ENCODE measurements at places on chromosomes 12 and 14.

DNA sequence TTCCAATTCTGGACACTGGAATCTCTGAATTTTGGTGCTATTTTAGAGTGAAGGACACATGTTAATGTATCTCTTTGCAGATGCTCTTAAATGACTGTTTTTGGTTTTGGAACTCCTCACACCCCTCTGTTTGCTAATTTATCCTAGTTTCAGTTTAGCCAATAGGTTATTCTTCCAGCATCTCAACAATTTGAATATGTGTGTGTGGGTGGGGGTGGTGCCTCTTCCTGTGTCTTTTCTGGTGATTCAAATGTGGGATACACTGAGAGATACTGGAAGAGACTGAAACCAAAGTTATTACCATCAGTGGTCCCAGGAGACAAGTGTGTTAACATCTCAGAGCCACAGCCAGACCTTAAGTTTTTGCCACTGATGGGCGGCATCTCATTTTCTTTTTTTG, 1317.4 kb upstream of the TMEM132C start:
- no peak for DNase-seq

DNA sequence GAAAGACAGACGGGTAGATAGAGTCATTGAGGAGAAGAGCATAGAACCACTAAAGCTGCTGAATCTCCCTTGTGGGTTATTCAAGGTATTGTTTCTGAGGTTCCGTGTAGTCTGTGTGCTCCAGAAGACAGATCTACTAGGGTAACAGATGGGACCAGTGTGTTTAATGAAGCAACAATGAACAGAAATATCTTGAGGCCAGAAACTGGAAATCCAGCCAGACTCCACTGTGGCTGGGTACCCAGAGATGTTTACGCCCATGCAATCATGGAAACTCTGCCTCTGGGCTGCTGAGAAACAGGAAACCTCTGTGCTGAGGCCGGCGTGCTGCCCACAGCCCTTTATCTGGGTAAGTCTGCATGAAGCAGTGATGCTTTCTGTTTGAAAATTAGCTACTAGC, 8.3 kb downstream of the PROX2 start:
- DNase-seq: peak; percentile 9

DNA sequence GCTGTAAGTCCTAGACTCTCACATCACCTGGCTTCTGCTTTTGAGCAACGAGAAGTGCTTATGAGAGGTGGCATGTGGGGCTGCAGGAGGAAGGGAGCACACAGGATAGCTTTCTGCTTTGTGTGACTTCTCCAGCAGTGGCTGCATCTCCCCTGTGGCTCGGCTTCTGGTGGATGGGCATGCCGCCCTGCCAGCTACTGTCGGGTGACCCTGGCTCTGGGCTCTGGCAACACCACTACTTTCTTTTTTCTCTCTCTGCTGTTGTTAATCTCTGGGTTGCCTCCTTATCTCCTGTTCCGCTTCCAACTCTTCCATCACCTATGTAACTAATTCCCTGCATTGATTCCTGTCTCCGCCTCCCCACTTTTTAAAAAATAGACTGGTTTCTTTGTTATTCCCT, 209.1 kb upstream of the DAAM1 start:
- no peak for DNase-seq

- DNase-seq: no peak
These were observed 9.2 kb upstream of the LYZ start for GRCh38 chr12:69338936-69339335.

- DNase-seq: no peak
These were observed 95.2 kb upstream of the PCED1B start for GRCh38 chr12:46983959-46984841.

GRCh38 chr12:26026713-26027112, 68.2 kb downstream of the RASSF8 start:
- no peak for DNase-seq

GRCh38 chr12:123056053-123056452, 75.6 kb downstream of the ARL6IP4 start:
- no peak for DNase-seq

GRCh38 chr14:102221026-102221425, 81.3 kb downstream of the WDR20 start:
- no peak for DNase-seq

- DNase-seq: no peak
These were observed 125.9 kb downstream of the CALM1 start for GRCh38 chr14:90522571-90523191.

DNA sequence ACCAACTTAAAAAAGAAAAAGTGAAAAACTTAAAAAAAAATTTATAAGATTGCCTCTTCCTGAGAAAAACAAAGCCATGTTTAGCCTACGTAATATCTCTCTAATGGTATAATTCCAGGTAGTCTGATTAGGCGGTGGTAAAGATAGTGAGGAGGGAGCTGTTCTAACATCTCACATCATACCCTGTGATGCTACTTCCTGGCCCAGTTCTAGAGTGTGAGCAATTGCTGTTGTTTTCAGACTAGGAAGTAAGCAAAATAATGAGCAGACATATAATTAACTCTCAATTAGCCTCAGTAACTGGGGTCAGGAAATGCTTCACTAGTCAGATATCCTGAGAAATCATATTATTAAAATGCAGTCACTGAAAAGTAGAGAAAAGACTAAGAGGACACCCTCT, 113.9 kb downstream of the PHLDA1 start:
- no peak for DNase-seq

DNA sequence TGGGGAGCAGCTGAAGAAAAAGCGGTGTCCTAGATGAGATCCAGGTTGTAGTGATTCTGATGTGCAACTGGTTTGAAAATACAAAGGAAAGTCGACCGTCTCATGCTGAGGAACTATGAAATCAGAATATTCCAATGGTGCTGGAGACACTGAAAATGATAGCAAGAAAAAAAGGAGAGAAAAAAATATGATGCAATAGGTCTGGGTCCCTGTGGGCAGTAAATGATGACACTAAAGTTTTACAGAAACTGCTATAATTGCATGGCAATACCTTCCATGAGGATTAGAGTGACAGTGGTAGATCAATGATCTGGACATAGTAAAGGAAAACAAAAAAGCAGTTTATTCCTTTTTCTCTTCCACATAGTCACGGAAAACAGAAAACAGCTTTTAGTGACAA, 2.3 kb downstream of the PYM1 start:
- no peak for DNase-seq

- no peak for DNase-seq
These were observed 864.6 kb downstream of the TMEM121 start for GRCh38 chr14:106390947-106391346.

DNA sequence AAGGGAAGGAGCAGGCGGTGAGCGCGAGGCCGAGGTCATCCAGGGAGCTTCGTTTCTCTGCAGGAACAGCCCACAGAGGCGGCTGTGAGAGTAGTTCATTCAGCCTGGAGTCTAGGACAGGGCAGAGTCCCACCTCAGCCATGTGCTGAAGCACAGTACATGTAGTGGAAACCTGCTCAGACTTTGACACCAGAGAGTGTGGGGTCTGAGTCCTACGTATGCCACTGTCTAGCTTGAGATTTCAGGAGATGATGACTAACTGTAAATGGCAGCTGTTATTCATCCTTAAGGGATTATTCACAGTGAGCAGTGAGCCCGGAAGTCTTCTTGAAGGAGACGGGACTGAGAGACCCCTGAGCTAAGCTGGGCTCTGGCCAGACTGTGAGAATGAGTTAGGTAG, 938 bp upstream of the SLC6A13 start:
- DNase-seq: no peak

GRCh38 chr12:24084800-24085199, 135.3 kb upstream of the SOX5 start:
- DNase-seq: no peak

DNA sequence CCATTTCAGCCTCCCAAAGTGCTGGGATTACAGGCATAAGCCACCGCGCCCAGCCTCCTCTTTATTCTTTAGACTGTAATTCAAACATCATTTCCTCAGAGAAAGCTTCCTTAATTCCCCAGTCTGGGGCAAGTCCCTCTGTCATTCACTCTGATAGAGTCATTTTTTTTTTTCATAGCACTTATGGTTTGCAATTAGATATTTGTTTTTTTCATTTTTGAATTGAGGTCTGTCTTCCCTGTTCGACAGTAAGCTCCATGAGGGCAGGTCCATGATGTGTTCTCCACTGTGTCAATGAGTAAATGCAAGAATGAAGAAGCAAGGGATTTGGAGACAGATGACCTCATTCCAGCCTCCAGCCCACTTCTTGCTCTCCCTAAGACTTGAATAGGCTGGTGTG, 12.1 kb downstream of the ASIC1 start:
- no peak for DNase-seq

DNA sequence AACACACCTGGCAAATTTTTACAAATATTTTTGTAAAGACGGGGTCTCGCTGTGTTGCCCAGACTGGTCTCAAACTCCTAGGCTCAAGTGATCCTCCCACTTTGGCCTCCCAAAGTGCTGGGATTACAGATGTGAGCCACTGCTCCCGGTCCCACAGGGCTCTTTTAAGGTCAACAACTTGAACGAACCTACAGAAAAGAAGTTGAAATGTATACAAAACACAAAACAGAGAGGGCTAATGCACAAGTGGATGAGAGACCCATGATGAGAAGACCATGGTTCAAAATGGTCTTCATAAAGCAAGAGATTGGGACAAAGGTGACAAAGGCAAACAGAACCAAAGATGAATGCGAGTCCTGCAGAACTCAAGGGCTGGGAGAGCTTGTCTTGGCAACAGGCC, 91.4 kb downstream of the CALM1 start:
- no peak for DNase-seq

GRCh38 chr14:22982477-22983245, at the start of gene AJUBA:
AJUBA (minus strand) TSS chr14:22982551; CDS start chr14:22982266, 285 bp downstream.
- DNase-seq: peak; percentile 34
